ENCODE measurements at places on chromosomes 7 and 10. TPM values are rescaled to one million over a fixed set of nuclear protein-coding genes. Genes with fewer than 3 reads are reported as not detected.

GRCh38 chr10:130932326-130933007, 379.1 kb downstream of the TCERG1L start:
- no peak for DNase-seq

DNA sequence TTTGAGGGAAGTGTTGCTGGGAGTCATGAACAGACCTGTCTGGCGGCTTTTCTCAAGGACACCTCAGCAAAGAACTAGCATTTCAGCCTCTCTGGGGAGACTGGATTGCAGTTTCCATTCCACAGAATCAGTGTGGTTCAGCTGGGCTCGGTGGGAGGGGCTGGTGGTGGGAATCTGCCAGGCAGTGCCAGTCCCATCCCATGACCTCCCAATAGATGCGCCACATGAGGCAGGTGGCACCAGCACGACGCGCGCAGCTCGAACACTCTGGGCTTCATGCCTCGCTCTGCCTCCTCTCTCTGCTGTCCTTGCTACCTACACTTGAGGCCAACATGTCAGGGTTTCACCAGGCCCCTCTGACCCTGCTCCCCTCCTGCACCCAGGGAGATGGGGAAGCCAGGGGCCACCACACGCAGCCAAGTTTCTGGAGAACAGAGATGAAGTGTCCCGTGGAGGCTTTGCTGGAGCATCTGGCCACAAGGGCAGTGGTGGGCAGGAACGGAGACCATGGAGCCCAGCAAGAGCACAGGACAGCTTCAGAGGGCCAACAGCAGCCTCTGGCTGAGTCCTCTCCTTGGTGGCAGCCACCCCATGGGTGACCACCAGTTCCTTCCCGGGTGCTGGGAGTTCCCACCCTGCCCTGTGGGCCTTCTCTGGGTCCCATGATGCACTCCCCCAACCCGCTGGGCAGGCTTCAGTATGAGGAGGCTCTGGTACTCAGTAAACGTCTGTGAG, 2.3 kb downstream of the NACAD start:
- DNase-seq = no peak

DNA sequence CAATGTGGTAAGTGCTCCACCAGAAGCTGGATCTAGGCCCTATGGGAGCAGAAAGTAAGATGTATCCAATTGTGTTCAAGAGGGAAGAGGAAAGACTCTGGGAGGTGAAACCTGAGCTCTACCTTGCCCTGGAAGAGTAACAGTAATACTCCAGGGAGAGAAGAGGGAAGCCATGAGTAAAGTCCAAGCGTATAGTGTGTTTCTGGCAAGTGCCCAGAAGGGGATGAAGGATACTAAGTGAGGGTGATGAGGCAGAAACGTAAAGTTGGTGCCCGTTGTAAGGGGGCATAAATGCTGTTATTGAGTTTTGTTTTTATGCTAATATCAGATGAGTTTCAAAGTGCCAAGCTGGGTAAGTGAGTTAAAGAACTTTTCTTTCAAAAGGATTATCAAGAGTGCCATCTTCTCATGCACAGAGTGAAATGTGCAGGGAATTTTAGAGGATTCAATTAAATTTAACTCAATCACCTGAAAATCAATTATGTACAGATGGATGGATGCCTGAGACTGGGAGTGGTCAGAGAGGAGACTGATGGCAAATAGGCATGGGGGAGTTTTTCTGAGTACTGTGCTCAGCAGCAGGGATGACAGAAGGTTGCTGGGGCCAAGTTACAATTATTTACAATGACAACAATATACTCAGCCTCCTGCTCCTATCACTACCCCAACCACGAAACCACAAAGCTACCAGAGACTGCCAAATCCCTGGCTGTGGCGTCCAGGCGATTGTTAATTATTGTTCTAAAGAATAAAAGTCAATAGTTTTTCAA, 123.3 kb upstream of the LAMB4 start:
- no peak for DNase-seq

DNA sequence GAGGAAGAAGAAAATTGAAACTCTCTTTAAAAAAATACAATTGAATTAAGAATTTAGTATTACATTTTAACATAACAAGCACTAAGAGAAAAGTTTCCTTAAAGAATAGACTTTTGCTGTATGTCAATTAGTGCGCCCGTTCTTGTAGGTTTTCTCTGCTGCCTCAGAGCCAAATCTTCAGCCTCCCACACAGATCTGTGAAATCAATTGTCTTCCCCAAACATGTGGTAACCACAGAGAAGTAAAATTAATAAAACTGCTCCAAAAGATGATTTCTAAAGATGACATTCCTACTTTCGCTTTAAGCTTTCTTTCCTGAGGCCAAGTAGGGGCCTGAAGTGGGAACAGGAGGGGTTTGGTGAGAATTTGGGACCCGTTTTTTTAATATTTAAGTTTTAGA, 113.2 kb upstream of the ADO start:
- DNase-seq = no peak

DNA sequence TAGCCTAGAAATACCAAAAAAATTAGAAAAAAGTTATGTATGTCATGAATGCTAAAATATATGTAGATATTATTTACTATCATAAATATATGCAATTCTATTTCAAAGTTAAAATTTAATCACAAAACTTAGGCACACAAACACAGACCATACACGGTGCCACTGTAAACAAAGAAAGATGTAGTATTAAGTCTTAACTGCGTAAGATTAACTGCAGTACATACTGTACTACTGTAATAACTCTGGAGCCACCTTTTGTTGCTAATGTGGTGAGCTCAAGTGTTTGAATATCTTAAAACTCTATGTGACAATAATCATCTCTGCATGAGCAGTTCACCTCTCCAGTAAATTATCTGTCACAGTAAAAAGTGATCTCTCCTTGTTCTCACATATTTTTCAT, 23.6 kb downstream of the GDI2 start:
- no peak for DNase-seq

Gene PURB
- total RNA-seq = 21.4 TPM

Gene DPYSL4
- 42.2 TPM for total RNA-seq

Gene KLF14
- not detected for total RNA-seq

Data from glomerular endothelial cell (primary cell).